ENCODE measurements at places on chromosomes 3 and 15.

- no peak for DNase-seq
These were observed 135.1 kb upstream of the ICE2 start for GRCh38 chr15:60614028-60614427.

GRCh38 chr3:25823314-25823713 lies 33.4 kb downstream of the OXSM start:
- DNase-seq = no peak

DNA sequence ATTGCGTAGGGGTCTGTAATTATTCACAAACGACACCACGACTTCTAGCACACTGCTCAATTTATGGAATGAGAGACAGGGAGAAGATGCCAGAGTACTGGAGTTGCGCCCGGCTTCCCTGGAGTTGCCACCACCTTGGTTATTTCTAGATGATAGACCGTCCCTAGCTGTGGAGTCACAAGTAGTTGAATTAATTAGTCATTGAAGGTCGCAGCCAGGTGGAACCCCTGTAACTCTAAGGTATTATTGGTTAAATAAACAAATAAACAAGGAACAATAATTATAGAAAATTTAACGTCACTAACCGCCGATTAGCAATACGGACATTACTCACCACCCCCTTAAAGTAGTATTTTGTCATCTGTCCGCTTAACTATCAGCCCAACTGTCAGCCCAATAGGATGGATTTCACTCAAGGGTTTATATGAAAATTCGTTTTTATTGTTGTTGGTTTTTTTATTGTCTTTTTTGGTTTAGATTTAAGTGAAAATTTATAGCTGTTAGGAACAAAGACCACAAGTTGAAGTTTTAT lies 911 bp upstream of the AZI2 start:
- no peak for DNase-seq

GRCh38 chr3:30811151-30811795 lies 83.2 kb downstream of the GADL1 start:
- DNase-seq = no peak

DNA sequence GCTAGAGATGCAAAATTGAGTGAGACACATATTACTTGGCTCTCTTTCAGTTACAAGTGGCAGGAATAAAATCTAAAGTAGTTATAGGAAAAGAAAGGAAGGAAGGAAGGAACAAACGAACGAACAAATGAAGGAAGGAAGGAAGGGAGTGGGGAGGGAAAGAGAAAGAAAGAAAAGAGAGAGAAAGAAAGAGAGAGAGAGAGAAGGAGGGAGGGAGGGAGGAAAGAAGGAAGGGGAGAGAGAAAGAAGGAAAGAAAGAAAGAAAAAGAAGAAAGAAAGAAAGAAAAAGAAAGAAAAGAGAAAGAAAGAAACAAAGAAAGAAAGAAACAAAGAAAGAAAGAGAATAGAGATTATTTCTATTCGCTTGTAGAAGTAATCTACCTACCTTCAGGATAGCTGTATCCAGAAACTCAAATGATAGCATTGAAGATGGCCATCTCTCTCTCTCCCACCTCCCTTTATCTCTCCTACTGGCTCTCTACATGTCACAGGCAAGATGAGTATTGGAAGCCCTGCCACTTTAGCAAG lies 229.7 kb upstream of the TLE3 start:
- DNase-seq = no peak

GRCh38 chr3:106643684-106644161 lies 733.5 kb upstream of the CCDC54 start:
- DNase-seq = no peak

GRCh38 chr3:179175358-179175757 lies 27.2 kb downstream of the PIK3CA start:
- DNase-seq = no peak

DNA sequence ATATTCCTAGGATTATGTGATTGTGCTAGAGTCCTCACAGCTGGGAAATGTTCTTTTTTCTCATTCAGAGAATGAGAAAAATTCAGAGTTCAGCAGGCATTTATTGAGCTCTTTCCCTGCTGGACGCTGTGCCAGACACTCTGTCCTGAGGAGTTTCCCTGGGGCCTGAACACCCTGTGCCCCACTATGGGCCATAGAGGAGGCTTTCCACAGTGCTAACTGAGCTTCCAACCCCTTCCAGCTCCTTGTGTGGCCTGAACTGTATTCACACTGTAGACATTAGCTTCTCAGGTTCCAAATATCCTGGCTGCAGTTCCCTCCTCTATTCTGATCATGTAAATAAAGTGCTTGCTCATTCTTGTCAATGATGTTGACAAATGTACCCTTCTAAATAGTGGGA lies 10.0 kb downstream of the ABHD2 start:
- no peak for DNase-seq

GRCh38 chr15:68205954-68206539 lies 915 bp upstream of the CALML4 start:
- no peak for DNase-seq

- no peak for DNase-seq
These were observed 18.6 kb downstream of the IQSEC1 start for GRCh38 chr3:13054341-13055285.

DNA sequence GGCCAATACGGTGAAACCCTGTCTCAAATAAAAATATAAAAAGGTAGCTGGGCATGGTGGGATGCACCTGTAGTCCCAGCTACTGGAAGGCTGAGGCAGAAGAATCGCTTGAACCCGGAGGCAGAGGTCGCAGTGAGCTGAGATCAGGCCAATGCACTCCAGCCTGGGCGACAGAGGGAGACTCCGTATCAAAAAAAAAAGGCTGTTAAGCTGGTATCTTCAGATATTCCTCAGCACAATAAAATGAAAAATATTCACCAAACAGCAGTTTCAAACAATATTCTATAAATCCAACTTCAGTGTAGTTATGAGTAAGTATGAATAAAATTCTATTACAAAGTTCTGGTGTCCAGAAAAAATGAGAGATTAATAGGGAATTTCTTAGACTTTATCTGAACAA lies 14.2 kb downstream of the DENND4A start:
- no peak for DNase-seq

- DNase-seq = no peak
These were observed 30.4 kb downstream of the FSIP1 start for GRCh38 chr15:39752246-39752645.

Data from NCI-H187 treated with DMSO at 0.1 percent for 48 hours (cell line).